ENCODE measurements at places on chromosomes 7 and 10.

DNA sequence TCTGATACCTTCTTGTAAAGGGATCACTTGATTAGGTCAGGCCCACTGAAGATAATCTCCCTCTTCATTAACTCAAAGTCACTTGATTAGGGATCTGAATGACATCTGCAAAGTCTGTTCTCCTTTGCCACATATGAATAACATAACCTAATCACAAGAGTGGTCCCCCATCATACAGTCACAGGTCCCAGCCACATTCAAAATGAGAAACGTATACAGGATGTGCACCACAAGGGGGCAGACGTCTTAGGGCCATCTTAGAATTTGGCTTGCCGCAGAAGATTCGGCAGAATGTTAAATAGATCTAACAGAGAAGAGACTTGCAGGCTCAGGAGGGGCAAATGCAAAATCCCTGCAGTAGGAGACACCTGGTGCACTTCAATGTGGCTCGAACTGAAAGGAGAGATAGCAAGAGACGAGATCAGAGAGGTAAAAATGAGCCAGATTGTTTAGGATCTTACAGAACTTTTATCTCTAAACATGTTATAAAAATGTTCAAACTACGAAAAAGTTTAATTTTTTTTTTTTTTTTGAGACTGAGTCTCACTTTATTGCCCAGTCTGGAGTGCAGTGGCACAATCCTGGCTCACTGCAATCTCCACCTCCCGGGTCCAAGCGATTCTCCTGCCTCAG lies 10.4 kb upstream of the SMC3 start:
- no peaks in the 10 kb centered on the region for H3K4me1 ChIP-seq
- no peak overlapping the region for H3K27ac ChIP-seq
- H3K27me3 ChIP-seq: no peaks in the 10 kb centered on the region
- no peak overlapping the region for H3K4me3 ChIP-seq
- DNase-seq: peak; percentile 48

DNA sequence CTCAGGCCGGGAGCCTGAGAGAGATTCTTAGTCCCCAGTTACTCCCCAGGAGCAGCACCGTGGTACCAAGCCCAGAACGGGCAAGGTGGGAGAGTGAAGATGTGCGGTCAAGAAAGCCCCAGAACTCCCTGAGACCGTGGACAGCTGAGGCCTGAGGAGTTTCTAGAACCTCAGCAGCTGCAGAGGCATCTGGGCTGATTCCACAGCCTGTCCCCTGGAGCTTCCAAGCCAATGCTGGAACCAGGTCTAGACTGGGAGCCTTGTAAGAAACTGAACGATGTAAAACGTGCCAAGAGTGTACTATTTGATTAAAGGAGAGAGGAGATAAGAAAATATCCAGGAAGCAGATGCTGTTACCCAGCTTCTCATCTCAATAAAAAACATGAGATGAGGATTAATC lies 366.3 kb downstream of the TNS3 start:
- H3K27me3 ChIP-seq: no peaks in the 10 kb centered on the region
- no peak overlapping the region for H3K4me3 ChIP-seq
- no peak overlapping the region for H3K27ac ChIP-seq
- H3K36me3 ChIP-seq: no peaks in the 10 kb centered on the region
- no peak for DNase-seq

DNA sequence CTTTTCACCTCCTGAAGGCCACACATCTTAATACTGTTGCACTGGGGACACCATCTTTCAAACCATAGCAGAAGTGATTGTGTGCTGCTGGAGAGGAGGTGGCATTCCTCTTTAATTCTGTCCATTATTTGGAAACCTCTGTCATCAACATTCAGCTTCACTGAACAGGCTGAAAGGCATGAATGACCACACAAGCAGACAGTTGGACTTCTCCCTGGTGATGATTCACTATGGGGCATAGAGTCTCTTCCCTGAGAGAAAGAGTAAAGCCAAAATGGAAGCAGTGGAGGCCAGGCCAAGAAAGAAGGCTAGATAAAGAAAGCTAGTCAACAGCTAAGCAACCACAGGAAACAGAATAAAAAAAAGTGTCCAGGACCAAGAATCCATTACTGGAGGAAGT lies 113.1 kb upstream of the VSTM2A start:
- DNase-seq: no peak
- no peak overlapping the region for H3K4me3 ChIP-seq
- no peaks in the 10 kb centered on the region for H3K4me1 ChIP-seq
- no peaks in the 10 kb centered on the region for H3K27me3 ChIP-seq

- H3K4me3 ChIP-seq: no peak overlapping the region
- H3K27ac ChIP-seq: no peak overlapping the region
- DNase-seq: no peak
- H3K4me1 ChIP-seq: no peaks in the 10 kb centered on the region
- H3K36me3 ChIP-seq: no peaks in the 10 kb centered on the region
These were observed 151.7 kb downstream of the PLXDC2 start for GRCh38 chr10:19967981-19968380.

- no peak overlapping the region for H3K4me3 ChIP-seq
- H3K4me1 ChIP-seq: no peaks in the 10 kb centered on the region
- H3K27me3 ChIP-seq: no peaks in the 10 kb centered on the region
These were observed 173.9 kb downstream of the ZNF438 start for GRCh38 chr10:30857803-30858202.
